ENCODE measurements at places on chromosomes 6 and 20. TPM values are rescaled to one million over a fixed set of nuclear protein-coding genes. Genes with fewer than 3 reads are reported as not detected.

DNA sequence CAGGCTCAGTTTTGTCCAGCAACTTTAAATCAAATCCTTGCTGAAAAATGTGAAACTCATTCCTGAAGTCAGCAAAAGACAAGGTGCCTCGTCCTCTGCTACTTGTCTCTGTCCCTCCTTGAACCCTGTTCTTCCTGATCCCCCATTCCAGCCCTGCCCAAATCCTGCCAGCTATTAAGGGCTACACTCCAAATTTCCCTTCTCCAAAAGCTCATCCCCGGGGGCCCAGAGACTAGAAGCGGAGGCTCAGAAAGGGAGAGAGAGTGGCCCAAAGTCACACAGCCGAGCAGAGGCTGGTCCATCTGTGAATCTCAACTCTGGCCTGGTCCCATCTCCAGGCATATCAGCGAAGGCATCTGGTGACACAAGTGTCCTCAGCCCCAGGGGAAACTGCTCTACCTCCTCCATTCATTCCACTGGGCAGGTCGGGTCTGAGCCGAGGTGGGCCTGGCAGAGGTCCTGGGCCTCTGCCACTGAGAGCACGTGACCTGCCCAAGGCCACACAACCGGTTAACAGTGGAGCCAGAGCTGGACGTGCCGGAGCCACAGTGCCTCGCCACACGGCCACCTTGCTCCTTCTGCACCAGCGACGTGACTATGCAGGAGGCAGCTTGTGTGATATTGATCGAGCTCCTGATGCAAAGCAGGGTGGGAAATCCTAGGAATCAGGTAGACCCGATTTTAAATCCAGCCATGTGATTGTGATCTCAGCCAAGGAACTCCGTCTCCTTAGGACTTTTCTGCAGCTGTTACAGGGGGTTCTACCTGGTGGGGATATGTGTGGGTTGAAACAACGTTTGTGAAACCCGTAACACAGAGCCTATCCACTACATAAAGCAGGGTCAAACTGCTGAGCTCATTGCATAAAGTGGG lies 28.6 kb downstream of the NOL4L start:
- no peak for ATAC-seq
- H3K27ac ChIP-seq, result peak overlapping the region; percentile 92
- no peaks in the 10 kb centered on the region for H3K27me3 ChIP-seq
- H3K4me1 ChIP-seq, result peaks cover 37% of the 10 kb centered on the region

GRCh38 chr6:165077876-165078275 lies 231.5 kb downstream of the C6orf118 start:
- ATAC-seq, result no peak
- no peaks in the 10 kb centered on the region for H3K36me3 ChIP-seq
- no peaks in the 10 kb centered on the region for H3K4me1 ChIP-seq
- H3K27me3 ChIP-seq, result no peaks in the 10 kb centered on the region
- H3K27ac ChIP-seq, result no peak overlapping the region
- no peak overlapping the region for H3K4me3 ChIP-seq

GRCh38 chr6:170383466-170384035 lies 77.0 kb downstream of the FAM120B start:
- H3K27me3 ChIP-seq, result no peaks in the 10 kb centered on the region
- H3K4me1 ChIP-seq, result peaks cover 2% of the 10 kb centered on the region
- H3K4me3 ChIP-seq, result no peak overlapping the region
- peaks cover 16% of the 10 kb centered on the region for H3K36me3 ChIP-seq
- no peak overlapping the region for H3K27ac ChIP-seq

- peaks cover 58% of the 10 kb centered on the region for H3K36me3 ChIP-seq
- H3K27me3 ChIP-seq, result no peaks in the 10 kb centered on the region
- peak overlapping the region; percentile 99 for H3K27ac ChIP-seq
- peak; percentile 28 for ATAC-seq
- peaks cover 25% of the 10 kb centered on the region for H3K4me1 ChIP-seq
- peak overlapping the region; percentile 88 for H3K4me3 ChIP-seq
These were observed 72.4 kb downstream of the HFE start for GRCh38 chr6:26159357-26160273.

DNA sequence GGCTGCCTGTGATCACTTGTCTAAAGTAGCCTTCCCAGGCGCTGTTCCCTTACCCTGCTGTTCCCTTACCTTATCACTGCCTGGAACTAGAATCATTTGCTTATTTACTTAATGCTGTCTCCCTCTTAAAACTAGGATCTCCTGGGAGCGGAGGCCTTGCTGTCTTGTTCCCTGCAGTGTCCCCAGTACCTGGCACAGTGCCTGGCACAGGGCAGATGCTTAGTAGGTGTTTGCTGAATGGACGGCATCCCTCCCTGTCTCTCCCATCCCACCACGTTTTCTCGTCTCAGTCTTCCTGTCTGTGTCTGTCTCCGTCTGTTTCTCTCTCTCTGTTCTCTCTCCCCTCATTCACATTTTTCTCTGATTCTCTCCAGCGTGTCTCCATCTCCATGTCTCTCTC lies 99.9 kb upstream of the MYL9 start:
- ATAC-seq, result no peak
- peak overlapping the region; percentile 26 for H3K27ac ChIP-seq
- H3K4me3 ChIP-seq, result no peak overlapping the region
- peaks cover 5% of the 10 kb centered on the region for H3K27me3 ChIP-seq

DNA sequence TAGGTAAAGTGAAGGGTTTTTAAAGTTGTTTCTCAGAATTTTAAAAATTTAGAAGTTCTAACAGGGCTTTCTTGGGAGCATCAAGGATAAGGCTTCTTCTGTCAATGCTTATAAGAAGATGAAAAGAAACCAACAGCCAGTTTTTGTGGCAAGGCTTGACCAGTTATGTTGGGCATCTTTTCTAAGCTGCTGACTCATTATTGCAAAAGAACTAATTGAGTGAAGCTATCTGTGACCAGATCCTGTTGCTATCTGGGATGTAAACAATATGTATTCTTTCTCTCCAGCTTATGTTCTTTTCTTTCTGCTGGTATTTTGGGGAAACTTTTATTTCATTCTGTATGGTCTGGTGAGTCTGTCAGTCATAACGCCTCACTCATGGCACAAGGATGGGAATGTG lies 643.8 kb downstream of the HDGFL1 start:
- no peak overlapping the region for H3K27ac ChIP-seq
- H3K36me3 ChIP-seq, result no peaks in the 10 kb centered on the region
- no peak for ATAC-seq
- no peaks in the 10 kb centered on the region for H3K4me1 ChIP-seq
- H3K4me3 ChIP-seq, result no peak overlapping the region

- H3K36me3 ChIP-seq, result peaks cover 90% of the 10 kb centered on the region
- H3K4me3 ChIP-seq, result no peak overlapping the region
- H3K27ac ChIP-seq, result peak overlapping the region; percentile 73
- peaks cover 26% of the 10 kb centered on the region for H3K4me1 ChIP-seq
These were observed 16.7 kb downstream of the DYNLT1 start for GRCh38 chr6:158627940-158628211.

DNA sequence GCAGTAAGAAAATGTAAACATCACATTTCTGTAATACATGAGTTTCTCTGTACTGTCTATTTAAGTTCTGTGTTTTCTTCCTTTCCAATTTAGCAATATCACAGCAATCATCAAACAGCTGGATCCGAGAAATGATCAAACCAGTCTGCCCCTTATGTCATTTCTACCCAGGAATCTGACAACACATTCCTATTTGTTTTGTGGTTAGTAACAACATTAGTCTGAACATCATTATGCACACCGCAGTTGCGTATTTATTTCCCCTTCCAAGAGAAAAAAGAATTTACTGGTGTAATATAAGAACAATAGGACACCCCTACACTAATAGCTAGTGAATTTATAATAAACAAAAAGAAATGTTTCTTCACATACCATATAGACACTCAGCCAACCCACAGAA lies 179.5 kb downstream of the BTBD9 start:
- no peak overlapping the region for H3K27ac ChIP-seq
- no peak for ATAC-seq
- H3K4me3 ChIP-seq, result no peak overlapping the region
- no peaks in the 10 kb centered on the region for H3K4me1 ChIP-seq
- H3K36me3 ChIP-seq, result no peaks in the 10 kb centered on the region

GRCh38 chr20:63696306-63696627 lies 185 bp upstream of the TNFRSF6B start:
- H3K27me3 ChIP-seq, result no peaks in the 10 kb centered on the region
- peaks cover 15% of the 10 kb centered on the region for H3K36me3 ChIP-seq
- peak overlapping the region; percentile 39 for H3K4me3 ChIP-seq
- H3K27ac ChIP-seq, result no peak overlapping the region
- peaks cover 3% of the 10 kb centered on the region for H3K4me1 ChIP-seq

- H3K27ac ChIP-seq, result no peak overlapping the region
- no peak for ATAC-seq
- H3K36me3 ChIP-seq, result no peaks in the 10 kb centered on the region
- no peak overlapping the region for H3K4me3 ChIP-seq
These were observed 77.1 kb upstream of the RNF217 start for GRCh38 chr6:124885171-124885570.

DNA sequence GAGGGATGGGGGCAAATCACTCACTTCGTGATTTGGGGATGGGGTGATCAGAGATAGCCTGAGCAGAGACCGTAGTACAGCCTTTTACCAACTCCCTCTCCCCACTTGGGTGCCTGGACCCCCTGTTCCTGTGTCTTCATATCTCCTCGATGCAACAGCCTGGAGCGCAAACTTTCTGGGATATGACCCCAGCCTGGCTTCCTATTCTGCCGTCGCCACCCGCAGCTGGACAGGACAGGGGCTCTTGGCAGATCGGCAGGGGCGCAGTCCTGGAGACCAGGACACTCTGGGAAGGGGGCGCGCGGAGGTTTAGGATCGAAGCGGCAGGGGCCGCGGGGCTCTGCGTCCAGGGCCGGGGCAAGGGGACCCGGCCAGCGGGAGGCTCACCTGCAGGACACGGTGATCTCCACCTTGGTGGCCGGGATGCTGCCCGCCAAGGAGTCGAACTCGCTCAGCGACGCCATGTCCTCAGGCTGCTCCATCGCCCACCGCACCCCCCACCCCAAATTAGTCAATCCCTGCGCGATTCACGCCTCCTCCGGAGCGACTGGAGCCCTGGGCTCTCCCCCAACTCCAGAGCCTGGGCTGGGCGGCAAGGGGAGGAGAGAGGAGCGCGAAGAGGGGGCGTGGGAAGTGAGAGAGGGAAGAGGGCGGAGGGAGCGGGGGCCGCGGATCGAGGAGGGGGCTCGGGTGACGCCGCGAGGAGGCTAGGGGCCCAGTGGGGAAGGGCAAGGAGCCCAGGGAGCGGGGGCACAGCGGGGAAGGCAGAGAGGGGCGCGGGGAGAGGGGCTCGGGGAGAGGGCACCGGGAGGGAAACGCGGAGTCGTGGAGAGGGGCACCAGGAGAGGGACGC lies at the start of gene CPNE5:
Gene CPNE5, minus strand, starts transcription at position 549 of the 853 bp plus-strand sequence. Its CDS starts 67 bp downstream, at position 482.
- peaks cover 15% of the 10 kb centered on the region for H3K27me3 ChIP-seq
- H3K4me3 ChIP-seq, result peak within 1 kb of the TSS; percentile 46
- peak; percentile 22 for ATAC-seq
- peaks cover 6% of the 10 kb centered on the region for H3K36me3 ChIP-seq
- no peak within 1 kb of the TSS for H3K27ac ChIP-seq

GRCh38 chr6:57822896-57823358 lies 505.5 kb downstream of the PRIM2 start:
- H3K36me3 ChIP-seq, result no peaks in the 10 kb centered on the region
- no peak overlapping the region for H3K27ac ChIP-seq
- no peak overlapping the region for H3K4me3 ChIP-seq
- ATAC-seq, result no peak
- H3K27me3 ChIP-seq, result peaks cover 32% of the 10 kb centered on the region

DNA sequence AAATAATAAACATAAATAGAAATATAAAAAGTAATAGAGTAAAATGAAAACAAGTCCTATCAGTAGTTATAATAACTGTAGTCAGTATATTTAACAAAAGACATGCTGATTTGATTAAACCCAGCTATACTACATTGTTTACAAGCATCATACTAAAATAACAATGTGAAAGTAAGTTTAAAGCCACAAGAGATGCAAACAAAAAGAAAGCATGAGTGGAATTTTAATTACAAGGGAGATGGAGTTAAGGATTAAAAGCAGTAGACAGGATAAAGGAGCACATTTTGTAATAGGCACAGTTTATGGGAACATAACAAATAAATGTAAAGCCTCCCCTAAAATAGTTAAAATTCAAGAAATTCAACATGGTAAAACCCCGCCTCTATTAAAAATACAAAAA lies 41.5 kb downstream of the SENP6 start:
- ATAC-seq, result no peak
- H3K27ac ChIP-seq, result peak overlapping the region; percentile 52
- peaks cover 80% of the 10 kb centered on the region for H3K36me3 ChIP-seq
- H3K4me3 ChIP-seq, result no peak overlapping the region
- no peaks in the 10 kb centered on the region for H3K27me3 ChIP-seq

GRCh38 chr6:21791581-21791980 lies 198.0 kb downstream of the SOX4 start:
- H3K4me3 ChIP-seq, result no peak overlapping the region
- no peaks in the 10 kb centered on the region for H3K4me1 ChIP-seq
- H3K27ac ChIP-seq, result no peak overlapping the region
- H3K27me3 ChIP-seq, result no peaks in the 10 kb centered on the region
- no peak for ATAC-seq
- H3K36me3 ChIP-seq, result no peaks in the 10 kb centered on the region

CABLES2 gene
- 6.9 TPM for total RNA-seq

GDAP1L1 gene
- total RNA-seq, result not detected

LINC00237 gene
- total RNA-seq, result not detected

PPP1R11 gene
- total RNA-seq, result 69.9 TPM

GATA5 gene
- total RNA-seq, result not detected

DYNLRB1 gene
- total RNA-seq, result 85.0 TPM

SNAI1 gene
- total RNA-seq, result 0.34 TPM
